ENCODE measurements at places on chromosomes 12 and 14. TPM values are rescaled to one million over a fixed set of nuclear protein-coding genes. Genes with fewer than 3 reads are reported as not detected.

The TBPL2 gene
- not detected for total RNA-seq

The ST8SIA1 gene
- 1.5 TPM for total RNA-seq

The IFNG gene
- total RNA-seq: not detected

DNA sequence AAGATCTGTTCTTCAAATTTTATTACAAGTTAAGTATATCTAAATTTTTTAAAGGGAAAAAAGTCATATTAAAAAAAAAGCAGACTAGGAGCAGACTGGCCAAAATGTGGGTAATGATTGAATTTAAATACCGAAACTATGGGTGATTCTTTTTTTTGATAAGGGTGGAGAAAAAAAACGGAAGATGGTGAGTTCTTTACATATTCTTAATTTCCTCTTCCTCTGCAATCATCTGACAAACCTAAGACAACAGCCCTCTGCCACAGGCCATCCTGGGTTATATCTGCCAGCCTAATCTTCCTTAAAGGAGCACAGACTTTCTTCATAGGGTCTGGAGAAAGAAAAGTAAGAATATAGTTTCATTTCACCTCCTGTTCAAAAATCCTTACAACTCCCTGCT is 108.0 kb downstream of the PPP2R5E start:
- DNase-seq: no peak

DNA sequence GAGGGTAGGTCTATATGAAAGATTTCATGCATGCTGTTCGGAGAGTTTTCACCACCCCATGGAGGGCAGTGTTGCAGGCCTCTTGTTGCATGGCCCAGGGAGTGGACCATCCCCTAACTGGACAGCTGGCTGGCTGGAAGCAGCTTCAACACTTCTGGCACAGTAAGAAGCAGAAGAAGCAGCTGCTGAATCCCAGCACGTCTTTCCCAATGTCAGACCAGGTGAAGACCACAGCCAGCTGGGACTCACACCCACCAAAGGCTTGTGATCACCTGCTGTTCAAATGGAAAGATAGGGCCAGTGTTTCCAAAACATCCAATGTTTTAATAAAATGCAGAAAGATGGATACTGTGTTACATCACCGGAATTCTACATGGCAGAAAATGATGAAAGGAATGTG is 1423.6 kb downstream of the AACS start:
- no peak for DNase-seq

- DNase-seq: no peak
These were observed 215.3 kb downstream of the ATP23 start for GRCh38 chr12:58156697-58157096.

DNA sequence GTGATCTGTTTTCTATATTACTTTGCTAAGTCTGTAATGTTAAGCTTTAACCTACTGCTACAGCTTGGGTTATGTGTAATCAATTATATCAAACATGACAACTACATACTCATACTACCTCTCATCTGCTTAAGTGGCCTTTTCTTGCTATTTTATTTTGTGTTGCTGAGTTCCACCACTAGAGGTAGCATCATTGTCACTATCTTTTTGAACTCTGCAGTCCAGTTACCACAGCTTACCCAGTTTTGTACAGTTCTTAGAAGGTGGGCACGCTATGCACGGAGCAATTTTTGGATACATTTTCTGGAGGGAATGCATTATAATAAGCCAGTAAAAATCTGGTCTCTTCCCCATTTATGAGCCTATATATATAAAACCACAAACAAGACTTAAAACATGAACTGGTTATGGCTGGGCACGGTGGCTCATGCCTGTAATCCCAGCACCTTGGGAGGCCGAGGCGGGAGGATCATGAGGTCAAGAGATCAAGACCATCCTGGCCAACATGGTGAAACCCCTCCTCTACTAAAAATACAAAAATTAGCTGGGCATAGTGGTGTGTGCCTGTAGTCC is 48.5 kb downstream of the SAV1 start:
- DNase-seq: no peak

DNA sequence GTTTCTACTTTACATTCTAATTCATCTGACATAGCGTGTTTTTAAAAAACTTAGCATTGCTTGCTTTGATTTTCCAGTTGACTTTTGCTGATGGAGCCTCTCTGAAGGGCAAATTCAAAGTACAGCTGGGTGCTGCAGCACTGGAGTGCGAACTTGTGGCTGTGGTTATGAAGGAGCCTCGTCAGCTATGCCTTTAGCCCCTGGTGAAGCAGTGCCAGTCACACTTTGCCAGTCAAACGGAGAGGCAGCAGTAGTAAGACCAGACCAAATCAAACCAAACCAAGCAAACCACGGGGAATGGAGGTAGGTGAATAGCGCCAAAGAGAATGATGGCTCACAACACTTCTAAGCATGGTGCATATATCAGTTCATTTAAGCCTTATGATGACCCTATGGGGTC is 15.1 kb upstream of the SLC38A2 start:
- no peak for DNase-seq

DNA sequence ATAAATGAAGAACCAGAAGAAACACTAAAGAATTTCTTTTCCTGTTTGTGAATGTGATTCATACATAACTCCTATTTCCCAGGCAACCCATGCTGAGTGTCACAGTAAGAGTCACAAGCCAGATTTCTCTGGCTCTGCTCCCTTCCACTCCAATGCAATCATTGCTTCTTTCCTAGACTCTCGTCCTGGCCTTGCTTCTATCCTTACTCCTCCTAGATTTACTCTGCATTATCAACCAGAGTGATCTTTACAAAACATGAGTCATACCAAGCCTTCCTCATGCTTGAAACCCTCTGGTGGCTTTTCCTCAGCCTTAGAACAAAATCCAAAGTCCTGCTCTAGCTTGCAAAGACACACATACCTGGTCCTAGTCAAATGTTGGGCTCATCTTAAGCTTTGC is 13.3 kb downstream of the IL22 start:
- DNase-seq: no peak

- no peak for DNase-seq
These were observed 95.4 kb upstream of the SFSWAP start for GRCh38 chr12:131615326-131616042.

- DNase-seq: no peak
These were observed 401.7 kb downstream of the TRHDE start for GRCh38 chr12:72673853-72674252.

Data from cardiac septum (tissue), 1 donor.